Immature natural killer cell (primary cell): ENCODE measurements at places on chromosomes 4 and X. TPM values are rescaled to one million over a fixed set of nuclear protein-coding genes. Genes with fewer than 3 reads are reported as not detected.

AADAT gene
- not detected for polyA plus RNA-seq

DNA sequence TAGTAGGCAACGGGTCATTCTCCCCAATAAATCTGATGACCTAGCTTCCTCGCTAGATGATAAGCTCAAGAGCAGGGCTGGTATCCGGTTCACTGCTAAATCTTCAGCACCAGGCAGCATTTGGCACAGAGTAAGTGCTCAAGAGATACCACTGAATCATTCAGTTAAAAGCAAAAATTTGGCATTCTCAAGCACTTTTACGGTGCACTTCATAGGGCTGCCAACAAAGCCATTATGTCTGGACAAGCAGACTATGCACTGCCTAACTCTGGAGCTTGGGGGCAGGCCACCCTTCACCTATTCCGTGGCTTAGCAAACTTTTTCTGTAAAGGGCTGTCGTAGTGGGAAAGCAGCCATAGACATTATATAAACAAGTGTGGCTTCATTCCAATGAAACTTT lies 23.8 kb upstream of the CXorf38 start:
- no peak for DNase-seq
- no peak overlapping the region for H3K27ac ChIP-seq
- no peak overlapping the region for H3K4me3 ChIP-seq
- no peaks in the 10 kb centered on the region for H3K4me1 ChIP-seq

DNA sequence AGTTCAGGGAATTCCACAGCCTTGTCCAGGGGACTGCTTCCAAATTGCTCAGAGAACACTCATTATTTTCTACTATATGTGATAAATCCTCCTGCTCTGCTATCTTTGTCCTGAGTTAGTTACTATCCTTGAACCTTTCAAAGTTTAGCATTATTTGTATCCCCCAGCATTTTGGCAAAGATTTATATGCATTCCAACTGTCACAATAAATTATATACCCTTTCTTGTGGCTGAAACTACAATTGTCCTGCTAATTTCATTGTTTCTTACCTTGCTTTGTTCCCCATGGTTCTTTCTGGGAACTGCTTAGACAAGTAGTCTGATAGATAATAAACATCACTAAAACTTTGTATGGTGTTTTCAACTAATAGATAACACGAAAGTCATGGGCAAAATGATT lies 40.5 kb downstream of the TECRL start:
- no peak for DNase-seq
- H3K27ac ChIP-seq: no peak overlapping the region
- no peaks in the 10 kb centered on the region for H3K4me1 ChIP-seq
- peaks cover 2% of the 10 kb centered on the region for H3K27me3 ChIP-seq
- no peaks in the 10 kb centered on the region for H3K36me3 ChIP-seq
- no peak overlapping the region for H3K4me3 ChIP-seq

DNA sequence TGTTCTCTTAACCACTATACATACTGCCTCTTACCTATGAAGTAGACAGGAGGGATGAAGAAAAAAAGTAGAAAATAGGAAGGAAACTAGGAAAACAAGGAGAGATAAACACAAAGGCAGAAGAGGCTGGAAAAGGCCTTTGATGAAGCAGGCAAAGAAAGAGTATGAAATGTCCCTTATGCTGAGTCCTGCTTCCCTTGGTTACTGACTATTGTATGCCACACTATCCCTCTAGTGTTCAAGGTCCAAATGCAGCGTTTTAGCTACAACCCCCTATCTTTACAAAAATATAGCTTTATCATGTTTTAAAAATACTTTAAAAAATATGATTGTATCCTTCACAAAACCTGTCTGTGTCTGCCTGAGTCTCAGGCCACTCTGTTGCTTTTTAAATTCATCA lies 233.1 kb downstream of the CAMK2D start:
- H3K4me3 ChIP-seq: no peak overlapping the region
- peaks cover 19% of the 10 kb centered on the region for H3K36me3 ChIP-seq
- H3K27me3 ChIP-seq: no peaks in the 10 kb centered on the region
- no peaks in the 10 kb centered on the region for H3K4me1 ChIP-seq
- DNase-seq: no peak

- no peak overlapping the region for H3K27ac ChIP-seq
- H3K36me3 ChIP-seq: no peaks in the 10 kb centered on the region
- no peaks in the 10 kb centered on the region for H3K4me1 ChIP-seq
- DNase-seq: no peak
Observed at GRCh38 chrX:68669871-68670270, 22.4 kb downstream of the STARD8 start.

DNA sequence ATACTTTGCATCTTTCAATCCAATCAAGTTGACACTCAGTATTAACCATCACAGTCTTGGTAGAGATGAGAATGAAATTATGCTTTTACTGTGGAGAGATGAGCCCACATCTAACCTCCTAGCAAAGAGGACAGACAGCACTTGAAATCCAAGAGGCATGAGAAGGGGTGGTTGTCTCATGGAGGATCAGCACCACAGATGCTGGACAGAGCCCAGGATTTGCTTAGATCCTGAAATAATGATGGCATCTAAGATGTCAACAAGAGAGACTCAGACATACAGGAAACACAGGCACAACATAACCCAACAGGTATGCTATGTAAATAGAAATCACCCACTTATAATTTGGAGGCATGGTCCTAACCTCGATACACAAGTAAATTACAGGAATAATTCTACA lies 74.3 kb upstream of the VCX2 start:
- no peaks in the 10 kb centered on the region for H3K4me1 ChIP-seq
- H3K27me3 ChIP-seq: no peaks in the 10 kb centered on the region
- no peak overlapping the region for H3K27ac ChIP-seq
- peaks cover 4% of the 10 kb centered on the region for H3K36me3 ChIP-seq

SMIM31 gene
- polyA plus RNA-seq: not detected
